ENCODE measurements at places on chromosomes 1 and 21.

DNA sequence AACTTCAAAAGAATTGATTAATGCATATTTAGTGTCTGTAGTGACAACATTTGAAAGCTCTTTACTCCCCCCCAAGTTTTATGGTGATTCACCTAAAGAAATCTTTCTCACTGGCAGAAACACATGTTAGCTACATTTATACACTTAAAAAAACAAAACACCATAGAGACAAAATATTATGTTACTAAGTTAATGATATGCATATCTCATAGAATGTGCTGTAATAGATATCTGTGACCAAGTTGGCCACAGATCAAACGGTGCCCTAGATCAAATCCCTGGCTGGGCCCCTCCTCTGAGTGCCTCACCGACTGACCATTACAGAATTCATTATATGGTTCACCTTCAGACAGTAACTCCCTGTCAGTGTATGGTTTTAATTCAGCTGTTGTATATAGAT is 322.1 kb upstream of the LYPLAL1 start:
- DNase-seq: no peak

DNA sequence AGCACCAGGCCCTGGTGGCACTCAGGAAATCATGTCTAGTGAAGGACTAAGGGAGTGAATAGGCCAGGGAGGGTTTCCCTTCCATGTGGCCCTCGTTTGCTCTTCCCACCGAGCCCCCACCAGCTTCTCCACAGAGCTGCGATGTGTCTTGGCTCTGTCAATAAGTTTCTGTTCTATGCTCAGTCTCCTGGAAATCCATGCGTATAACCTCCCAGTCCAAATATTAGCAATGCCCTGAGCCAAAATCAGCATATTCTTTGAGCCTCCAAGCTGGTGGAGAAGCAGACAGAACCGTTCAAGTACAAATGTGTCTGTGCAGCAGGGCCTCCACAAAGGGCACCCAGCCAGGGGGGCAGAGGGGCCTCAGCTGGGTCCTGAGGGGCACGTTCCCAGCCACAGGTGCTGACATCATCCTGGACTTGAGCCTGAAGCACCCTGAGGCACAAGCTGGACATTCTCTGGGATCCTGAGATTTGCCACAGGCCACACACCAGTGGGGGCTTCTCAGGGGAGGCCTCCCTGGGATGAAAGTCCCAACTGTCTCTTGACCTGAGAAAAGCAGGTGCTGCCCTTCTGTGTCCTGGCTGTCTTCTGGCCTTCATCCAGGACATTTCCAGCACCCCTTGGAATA is 350.5 kb upstream of the VAMP3 start:
- no peak for DNase-seq

- DNase-seq: no peak
Measured at GRCh38 chr1:183310753-183311479, 107.3 kb downstream of the NMNAT2 start.

GRCh38 chr1:222043444-222044292 is 301.8 kb upstream of the DUSP10 start:
- no peak for DNase-seq

GRCh38 chr1:212545941-212546635 is 62.5 kb upstream of the ATF3 start:
- DNase-seq: no peak

DNA sequence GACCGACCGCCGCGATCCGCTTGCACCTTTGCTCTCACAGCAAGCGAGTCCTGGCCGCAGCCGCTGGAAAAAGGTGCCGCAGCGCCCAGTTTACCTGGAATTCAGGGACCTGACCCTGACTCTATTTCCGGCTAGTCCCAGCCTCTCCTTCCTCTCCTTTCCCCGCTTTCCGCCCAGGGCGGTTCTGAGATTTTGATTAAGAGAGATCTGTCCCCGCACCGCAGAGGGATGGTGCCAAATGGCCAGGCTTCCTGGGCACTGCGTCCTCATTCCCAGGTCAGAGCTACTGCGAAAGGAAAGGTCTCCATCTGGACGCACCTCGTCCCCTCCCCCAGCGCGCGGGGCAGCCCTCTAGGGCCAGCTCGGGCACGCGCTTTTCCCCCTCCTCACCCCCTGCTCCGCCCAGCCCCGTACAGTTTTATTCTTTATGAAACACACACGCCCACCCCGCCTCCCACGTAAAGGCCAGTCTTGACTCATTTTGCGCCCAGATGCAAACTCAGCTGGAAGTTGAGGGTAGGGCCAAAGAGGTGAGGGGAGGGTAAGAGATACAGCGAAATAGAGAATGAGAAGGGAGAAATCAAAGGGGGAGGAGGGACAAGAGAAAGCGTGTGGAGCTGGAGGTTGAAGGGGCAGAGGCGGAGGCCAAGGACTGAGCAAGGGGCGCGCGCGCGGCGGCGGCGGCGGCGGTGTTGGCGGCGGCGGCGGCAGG is 411.8 kb upstream of the ESRRG start:
- no peak for DNase-seq

- no peak for DNase-seq
Measured at GRCh38 chr1:76862447-76862846, 4.8 kb upstream of the ST6GALNAC5 start.

- DNase-seq: no peak
Measured at GRCh38 chr1:17372955-17373354, 959 bp downstream of the PADI6 start.

DNA sequence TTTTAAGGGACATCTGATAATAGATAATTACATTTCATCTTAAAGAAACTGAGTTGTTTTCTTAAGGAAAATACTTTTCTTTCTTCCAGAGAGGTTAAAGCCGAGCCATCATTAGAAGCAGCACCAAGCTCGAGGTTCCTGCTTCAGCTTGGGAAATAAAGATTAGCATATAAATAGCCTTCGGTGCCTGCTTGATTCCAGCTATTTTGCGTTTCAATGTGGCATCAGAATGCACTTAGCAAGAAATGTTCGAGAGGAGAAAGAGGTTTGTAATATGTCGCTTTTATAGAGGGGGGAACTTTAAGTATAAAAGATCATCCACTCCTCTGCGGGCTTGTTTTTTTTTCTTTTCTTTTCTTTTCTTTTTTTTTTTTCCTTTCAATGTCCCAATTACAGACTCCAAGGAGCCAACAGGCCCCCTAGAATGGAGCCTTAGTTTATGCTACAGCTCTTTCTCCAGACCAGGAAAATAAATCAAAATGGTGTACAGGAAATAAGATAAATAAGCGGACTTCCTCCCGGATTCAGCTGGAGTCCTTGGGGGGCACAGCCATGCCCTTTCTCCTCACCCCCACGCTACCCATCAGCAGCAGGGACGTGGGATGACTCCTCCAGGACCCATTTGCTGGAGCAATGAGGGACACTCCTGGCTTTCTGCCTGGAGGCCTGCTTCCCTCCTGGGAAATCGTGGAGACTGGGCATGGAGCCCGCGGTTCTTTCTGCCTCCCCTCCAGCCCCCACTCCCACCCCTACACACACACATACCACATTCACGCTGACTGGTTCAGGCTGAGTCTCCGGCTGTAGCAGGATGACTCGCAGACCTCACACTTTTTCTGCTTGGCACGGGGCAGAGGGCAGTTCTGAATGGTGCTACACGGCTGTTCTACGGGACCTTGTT is 131.6 kb downstream of the RRAGC start:
- DNase-seq: no peak

DNA sequence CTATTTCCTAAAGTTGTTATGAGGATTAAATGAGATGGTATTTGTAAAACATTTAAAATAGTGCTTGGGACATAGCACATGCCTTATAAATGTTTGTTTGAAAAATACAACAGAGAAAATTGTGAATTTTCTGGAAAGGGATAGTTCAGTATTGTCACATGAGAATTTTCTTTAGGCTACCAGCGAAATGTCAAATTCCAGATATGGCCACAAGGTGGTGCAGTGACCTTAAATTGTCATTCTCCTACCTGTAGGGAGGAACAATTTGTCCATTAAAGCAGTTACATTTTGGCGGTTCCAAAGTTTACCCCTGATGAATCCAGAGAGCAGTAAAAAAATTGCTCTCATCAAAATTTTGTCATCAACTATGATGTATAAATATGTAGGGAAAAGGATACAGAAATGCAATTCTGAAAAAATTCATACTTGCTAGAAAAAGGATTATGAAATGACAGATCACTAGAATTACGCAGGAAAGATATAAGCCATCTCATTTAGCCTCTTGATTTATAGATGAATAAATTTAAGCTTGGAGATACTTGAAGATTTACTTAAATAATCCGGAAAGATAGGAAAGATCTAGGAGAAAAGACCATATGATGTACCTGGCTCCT is 50.2 kb upstream of the TSHB start:
- peak; percentile 59 for DNase-seq

- no peak for DNase-seq
Measured at GRCh38 chr1:194102607-194103006, 916.2 kb upstream of the B3GALT2 start.

GRCh38 chr1:116891396-116892079 is 18.2 kb upstream of the PTGFRN start:
- no peak for DNase-seq

DNA sequence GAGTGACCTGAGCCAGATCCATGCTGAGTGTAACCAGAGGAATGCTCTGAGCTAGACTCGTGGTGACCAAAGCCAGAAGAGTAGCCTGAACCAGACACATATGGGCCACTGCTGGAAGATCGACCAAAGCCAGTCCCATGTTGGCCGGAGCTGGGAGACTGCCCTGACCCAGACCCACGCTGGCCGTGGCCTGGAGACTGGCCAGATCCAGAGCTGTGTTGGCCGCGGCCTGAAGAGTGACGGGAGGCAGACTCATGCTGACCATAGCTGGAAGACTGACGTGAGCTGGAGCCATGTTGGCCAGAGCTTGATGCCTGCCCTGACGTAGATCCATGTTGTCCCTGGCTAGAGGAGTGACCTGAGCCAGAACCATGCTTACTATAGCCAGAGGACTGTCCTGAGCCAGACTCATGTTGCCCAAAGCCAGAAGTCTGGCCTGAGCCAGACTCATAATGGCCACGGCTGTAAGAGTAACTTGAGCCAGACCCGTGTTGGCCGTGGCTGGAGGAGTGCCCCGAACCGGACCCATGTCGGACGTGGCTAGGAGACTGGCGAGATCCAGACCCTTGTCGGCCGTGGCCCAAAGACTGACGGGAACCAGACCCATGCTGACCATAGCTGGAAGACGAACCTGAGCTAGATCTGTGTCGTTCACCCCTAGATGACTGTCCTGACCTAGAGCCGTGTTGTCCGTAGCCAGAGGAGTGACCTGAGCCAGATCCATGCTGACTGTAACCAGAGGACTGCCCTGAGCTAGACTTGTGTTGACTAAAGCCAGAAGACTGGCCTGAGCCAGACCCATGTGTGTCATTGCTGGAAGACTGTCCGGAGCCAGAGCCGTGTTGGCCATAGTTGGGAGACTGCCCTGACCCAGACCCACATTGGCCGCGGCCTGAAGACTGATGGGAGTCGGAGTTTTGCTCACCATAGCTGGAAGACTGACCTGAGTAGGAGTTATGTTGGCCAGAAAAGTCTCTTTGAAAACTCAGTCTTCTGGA is 3.5 kb downstream of the HRNR start:
- no peak for DNase-seq
